ENCODE measurements at places on chromosomes 4 and X.

GRCh38 chr4:10023806-10024205 is 2.5 kb upstream of the SLC2A9 start:
- DNase-seq, result no peak

GRCh38 chrX:103518571-103518970 is 718 bp downstream of the RAB40A start:
- no peak for DNase-seq

DNA sequence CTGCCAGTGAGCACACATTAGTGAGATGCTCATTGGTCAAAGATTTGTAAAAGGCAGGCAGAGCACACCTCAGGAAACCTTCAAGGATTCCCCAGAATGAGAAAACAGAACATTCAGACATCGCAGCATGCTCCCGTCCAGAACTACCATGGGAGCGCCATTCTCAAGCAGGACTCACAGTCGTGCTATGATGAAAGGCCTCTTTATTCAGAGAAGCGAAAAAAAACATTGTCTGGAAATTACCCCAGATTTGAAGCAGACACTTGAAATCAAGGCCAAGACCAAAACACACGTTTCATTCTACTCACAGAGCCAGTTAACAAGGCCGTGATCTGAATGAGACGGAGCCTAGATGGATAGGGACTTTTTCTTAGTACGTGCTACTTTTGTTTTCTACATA is 961.8 kb upstream of the TENM3 start:
- DNase-seq, result no peak

GRCh38 chrX:126376465-126376864 is 176.1 kb downstream of the DCAF12L1 start:
- no peak for DNase-seq

DNA sequence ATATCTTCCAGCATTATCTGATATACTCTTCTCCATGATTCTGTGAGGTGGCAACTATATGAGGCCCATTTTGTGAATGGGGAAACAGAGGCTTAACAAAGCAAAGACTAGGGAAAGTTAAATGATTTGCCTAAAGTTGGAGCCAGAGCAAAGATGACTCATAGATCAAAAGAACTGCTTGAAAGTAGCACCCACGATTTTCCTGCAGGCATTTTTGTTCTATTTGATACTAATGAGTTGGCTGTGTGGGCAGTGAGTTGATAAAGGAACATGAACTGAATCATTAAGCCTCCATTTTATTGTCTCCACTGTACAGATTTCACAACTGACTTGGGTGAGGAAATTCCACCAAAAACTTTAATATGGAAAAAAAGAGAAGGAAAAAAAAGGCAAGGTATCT is 138.9 kb upstream of the IGFBP7 start:
- DNase-seq, result no peak

DNA sequence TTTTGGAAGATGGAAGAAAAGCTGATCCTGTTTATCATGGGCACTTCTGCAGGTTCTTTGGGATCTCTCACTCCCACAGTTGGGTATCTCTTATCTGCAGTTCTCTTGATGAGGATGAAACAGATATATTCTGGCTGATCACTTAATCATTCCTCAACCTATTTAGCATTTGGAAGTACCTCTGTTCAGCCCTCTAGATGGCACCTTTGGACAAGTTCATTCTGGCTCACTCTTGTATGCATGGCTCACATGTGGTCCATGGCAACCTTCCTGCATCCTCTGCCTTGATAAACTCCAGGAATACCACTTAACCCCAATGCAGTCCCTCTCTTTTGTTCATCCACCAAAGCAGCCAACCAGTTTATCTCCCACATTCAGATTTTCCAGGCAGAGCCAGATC is 74.2 kb downstream of the SMARCA5 start:
- DNase-seq, result no peak

- no peak for DNase-seq
These were observed 334.5 kb upstream of the PCDH7 start for GRCh38 chr4:30385650-30386049.

DNA sequence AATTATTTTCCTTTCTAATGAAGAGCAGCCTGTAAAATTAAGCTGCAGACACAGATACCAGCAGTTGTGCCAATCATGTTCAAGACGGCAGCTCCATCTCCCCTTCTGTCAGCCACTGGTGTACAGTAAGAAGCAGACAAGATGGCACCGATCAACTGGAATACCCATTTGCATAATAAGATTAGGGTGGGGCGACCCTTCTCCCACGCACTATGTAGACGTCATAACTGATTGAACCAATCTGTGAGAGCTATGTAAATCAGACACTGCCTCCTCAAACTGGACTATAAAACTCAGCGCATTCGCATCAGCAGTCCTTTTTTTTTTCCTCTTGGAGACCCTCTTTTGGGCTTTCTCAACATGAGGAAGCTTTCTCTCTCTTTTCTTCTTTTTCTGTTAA is 40.4 kb upstream of the INTS6L start:
- DNase-seq, result no peak

- no peak for DNase-seq
These were observed 107.9 kb downstream of the GPR143 start for GRCh38 chrX:9657590-9658256.

DNA sequence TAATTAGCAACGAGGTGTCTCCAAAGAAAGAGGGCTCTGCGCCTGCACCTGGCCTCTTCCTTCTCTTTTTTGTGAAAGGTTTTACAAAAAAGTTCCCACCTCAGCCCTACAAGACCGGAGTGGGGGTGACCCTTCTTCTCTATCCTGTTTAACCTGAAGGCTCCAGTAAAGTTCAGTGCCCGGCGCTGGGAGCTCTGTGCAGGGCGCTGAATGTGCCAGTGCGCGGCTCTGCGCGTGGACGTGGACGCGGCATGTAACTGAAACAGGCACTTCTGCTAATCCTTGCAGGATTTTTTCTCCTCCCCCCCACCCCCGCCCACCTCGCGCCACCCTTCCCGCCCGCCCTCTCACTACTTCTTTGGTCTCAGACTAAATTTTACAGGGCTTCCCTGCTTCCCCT is 2.4 kb downstream of the GPR50 start:
- DNase-seq, result no peak

- DNase-seq, result no peak
These were observed 99.0 kb downstream of the ANOS1 start for GRCh38 chrX:8632924-8633323.

DNA sequence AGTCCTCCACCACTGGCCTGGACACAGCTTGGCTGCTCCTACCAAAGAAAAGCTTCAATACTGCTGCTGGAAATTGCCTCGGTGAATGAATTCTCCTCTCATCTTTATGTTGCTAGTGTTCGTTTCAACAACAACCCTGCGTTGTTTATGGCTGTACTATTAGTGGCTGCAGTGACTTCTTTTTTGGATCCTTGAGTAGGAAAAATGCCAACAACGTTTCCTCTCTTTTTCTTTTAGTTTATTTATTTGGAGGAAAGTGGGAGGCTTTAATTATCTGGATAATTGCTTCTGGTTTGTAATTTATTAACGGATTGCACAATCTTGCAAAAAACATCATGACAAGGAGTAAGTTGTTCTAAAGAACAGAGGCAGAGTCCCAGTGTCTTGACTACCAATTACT is 464.1 kb upstream of the TRAM1L1 start:
- no peak for DNase-seq

DNA sequence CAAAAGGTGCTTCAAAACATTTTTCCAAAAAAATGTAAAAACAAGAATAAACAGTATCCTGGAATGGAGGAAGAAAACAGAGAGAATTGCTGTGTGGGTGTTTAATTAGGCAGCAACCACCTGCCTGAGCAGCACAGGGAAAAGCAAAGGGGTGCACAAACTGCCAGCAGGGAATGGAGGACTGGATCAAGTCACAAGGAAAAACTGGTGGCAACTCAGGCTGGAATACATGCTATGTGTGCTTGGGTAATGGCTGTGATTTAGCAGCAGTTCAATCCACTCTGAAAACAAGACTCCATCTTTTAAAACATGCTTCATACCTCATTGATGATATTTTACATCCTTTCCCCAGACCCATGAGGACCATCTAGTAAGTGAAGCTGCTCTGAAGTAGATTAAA is 179.5 kb downstream of the HS6ST2 start:
- no peak for DNase-seq

- DNase-seq, result no peak
These were observed 158.3 kb upstream of the AADAT start for GRCh38 chr4:170248029-170248428.

- no peak for DNase-seq
These were observed 2.7 kb downstream of the SRPK3 start for GRCh38 chrX:153783378-153784013.

- no peak for DNase-seq
These were observed 6.6 kb upstream of the APLN start for GRCh38 chrX:129661369-129661768.

- no peak for DNase-seq
These were observed 219.0 kb upstream of the EMCN start for GRCh38 chr4:100736641-100737451.

GRCh38 chrX:40827331-40827730 is 92.0 kb upstream of the MED14 start:
- DNase-seq, result no peak

GRCh38 chrX:30039768-30040167 is 175.6 kb upstream of the MAGEB2 start:
- DNase-seq, result no peak

GRCh38 chrX:140503714-140504351 is 1.0 kb downstream of the SOX3 start:
- DNase-seq, result no peak

- no peak for DNase-seq
These were observed 2121.5 kb upstream of the AGA start for GRCh38 chr4:179563741-179564140.

GRCh38 chr4:93657527-93657926 is 171.0 kb upstream of the ATOH1 start:
- DNase-seq, result no peak

DNA sequence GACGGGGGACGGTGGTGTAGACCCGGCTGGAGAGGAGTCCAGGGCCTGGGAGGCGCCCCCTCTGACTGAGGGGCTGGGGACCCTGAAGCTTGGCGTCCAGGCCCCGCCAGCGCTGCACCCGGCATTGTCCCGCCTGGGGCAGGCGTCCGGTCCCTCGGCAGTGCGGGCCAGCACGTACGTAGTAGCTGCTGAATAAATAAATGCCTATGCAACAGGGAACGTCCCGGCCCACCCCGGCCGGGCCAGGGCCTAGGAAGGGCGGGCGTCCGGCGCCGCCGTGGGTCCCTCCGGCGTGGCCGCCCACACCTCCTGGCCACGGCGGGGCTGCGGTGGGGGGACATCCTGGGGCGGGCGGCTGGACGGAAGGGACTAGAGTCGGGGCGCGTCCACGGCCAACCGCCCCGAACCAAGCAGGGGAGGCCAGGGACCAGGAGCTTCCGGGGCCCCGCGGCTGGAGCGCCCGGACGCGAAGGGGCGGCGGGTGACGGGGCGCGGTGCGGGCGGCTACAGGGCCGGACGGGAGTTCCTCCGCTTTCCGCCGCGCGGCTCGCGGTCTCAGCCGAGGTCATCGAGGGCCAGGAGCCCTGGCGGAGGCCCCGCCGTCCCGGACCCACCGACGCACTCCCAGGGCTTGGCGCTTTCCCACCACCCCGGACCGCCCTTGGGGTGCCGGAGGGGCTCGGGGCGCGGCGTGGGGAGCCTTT is 886 bp upstream of the WWC2 start:
- DNase-seq, result no peak

DNA sequence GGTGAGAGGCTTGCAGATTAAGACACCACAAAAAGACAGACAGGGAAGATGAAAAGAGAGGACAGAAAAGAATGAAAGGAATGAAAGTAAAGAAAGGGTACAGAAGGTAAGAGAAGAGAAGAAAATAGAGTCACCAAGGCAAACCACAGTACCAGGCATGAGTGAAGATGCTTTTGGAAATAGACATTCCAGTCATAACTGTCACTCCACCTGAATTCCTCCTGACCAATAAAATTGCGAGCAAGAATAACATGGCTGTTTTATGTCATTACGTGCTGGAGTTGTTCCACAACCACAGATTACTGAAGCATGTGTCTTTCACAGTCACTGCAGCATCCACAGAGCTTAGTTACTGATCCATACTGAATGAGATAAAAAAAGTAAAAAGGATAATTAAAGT is 864.9 kb upstream of the SLIT2 start:
- DNase-seq, result no peak

DNA sequence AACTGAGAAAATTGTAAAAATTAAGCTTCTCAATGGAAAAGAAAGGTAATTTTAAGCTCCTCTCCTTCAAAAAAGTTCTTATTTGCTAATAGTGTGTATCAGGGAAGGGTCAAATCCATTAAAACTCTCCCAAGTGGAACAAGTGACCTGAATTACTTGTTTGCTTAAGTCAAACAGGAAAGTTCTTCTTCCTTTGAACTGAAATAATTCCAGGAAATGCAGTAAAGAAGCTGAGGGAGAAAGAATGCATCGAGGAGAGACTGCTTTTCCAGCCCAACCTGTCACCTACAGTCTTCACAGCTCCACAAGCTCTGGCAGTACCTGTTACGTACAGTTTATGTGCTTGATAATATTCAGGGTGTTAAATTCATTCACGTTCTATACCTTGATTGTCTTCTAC is 131.1 kb downstream of the KLHL8 start:
- no peak for DNase-seq

GRCh38 chr4:185634066-185634652 is 98.9 kb upstream of the PDLIM3 start:
- DNase-seq, result no peak

DNA sequence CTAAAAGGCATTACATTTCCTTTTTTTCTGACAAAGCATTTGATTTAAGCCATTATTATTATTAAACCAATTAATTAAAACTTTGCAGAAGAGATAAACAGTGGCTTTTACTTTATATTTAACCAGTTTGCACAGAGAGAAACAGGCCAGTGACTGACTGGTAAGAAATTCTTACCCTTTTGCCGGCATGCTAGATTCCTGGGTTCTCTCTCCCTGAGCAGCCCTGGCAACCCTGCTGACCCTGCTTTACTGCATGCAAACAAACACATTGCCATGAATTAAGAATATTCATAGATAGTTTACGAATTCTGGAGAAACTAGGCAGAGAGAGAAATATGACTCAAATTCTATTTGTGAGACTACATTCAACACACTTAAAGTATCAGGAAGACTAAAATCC is 1381.4 kb upstream of the IGFBP7 start:
- DNase-seq, result no peak

GRCh38 chr4:41177016-41177415 is 37.3 kb downstream of the APBB2 start:
- DNase-seq, result no peak

DNA sequence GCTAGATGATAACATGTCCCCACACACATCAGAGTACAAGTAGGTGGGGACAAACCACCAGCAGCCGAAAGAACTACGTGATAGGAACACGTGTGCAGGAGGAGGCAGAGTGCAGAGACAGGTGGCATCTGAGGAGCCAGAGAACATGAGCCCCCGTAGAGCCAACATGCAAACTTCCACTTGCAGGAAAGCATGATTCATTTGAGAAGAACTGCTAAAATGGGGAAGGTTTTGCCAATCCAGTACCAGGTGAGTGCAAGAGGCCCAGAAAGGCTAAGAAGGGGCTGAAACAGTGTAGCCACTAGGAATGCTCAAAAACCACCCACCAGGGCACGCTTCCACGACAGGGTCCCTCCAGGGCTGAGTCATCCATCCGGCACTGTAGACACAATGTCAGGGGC is 149.8 kb upstream of the TENM3 start:
- DNase-seq, result no peak

- DNase-seq, result no peak
These were observed 81.7 kb downstream of the HS6ST2 start for GRCh38 chrX:132876523-132877338.

- no peak for DNase-seq
These were observed 47.0 kb downstream of the KLHL15 start for GRCh38 chrX:23980011-23980441.
